ENCODE measurements at places on chromosomes 13 and 19.

- no peak for DNase-seq
These were observed 908.9 kb upstream of the MIR17HG start for GRCh38 chr13:90438576-90438975.

DNA sequence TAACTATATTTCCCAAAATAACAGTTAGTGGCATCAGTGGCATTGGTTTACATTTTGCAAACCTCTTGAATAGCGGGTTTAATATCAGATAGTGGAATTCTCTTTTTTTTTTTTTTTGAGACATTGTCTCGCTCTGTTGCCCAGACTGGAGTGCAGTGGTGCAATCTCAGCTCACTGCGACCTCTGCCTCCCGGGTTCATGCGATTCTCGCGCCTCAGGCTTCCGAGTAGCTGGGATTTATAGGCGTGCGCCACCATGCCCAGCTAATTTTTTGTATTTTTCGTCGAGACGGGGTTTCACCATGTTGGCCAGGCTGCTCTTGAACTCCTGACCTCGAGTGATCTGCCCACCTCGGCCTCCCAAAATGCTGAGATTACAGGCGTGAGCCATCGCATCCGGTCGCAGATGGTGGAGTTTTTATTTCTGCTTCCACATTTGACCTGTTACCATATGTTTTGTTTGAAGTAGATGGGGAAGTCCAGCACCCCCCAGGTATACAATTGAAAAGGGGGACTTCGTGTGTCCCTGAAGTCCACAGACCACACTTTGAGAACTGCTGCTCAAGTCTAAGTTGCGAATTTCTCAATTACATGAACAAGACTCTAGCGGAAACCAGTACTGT, 40.5 kb upstream of the XPO4 start:
- DNase-seq: no peak

- peak; percentile 30 for DNase-seq
These were observed 41.2 kb downstream of the NFIX start for GRCh38 chr19:13036366-13036976.

GRCh38 chr19:17338433-17339078, 1.2 kb downstream of the GTPBP3 start:
- no peak for DNase-seq

- no peak for DNase-seq
These were observed 12.0 kb upstream of the FCHO1 start for GRCh38 chr19:17739121-17739875.

GRCh38 chr19:51739466-51740213, 12.0 kb downstream of the FPR1 start:
- DNase-seq: no peak

DNA sequence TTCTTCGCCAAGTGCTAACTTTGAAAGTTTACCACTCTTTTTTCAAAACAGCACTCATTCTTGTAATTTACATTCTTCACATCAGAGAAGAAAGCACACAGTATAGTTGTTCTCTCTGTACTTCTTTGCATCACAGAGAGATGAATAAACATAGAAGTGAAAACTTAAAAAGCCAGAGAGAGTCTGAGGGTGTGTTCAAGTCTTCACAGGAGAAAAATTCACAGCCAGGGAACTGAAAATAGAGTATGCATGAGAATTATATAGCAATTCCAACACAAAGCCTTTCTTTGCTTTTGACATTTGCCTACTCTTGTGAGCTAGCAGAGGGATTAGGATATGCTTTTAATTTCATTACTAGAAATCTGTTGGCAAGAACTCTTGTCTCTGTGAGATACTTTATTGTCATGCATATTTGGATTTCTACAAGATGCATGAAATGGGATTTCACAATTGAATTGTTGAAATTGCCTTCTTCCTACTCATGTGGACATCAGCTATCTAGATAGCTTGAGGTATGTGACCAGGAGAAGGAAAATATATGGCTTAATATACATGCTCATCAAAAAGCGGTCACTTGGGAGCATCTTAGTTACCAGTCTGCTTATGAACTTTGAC, 166.1 kb downstream of the SLC7A1 start:
- no peak for DNase-seq

DNA sequence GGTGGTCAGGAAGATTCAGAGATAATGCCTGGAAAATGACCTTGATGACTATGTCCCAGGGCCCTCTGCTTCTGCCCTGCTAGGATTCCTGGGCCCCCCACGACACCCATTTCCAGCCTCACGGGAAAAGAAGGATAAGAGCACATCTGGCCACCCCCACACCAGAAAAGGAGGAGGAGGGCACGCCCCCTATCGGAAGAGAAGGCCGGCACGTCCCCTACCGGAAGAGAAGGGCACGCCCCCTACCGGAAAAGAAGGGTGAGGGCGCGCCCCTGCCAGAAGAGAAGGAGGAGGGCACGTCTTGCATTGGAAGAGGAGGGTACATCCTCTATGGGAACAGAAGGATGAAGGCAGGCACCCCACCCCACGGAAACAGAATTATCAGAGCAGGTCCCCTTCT, 84.3 kb downstream of the IER2 start:
- DNase-seq: peak; percentile 70

DNA sequence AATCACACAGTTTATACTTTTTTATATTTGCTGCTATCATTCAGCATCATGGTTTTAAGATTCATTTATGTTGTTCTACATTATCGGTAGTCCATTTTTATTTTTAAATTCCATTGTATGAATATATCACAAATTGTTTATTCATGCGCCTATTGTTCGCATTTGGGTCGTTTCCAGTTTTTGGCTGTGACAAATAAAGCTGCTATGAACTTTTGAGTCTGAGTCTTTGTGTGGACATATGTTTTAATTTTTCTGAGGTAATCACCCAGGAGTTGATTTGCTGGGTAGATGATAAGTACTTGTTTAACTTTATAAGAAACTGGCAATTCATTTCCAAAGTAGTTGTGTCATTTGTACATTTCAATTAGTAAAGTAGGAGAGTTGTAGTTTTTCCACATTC, 74.2 kb upstream of the CSNK1A1L start:
- no peak for DNase-seq
